ENCODE measurements at places on chromosomes 2 and 18.

- no peak for DNase-seq
These were observed 233.4 kb upstream of the MYT1L start for GRCh38 chr2:2564300-2565078.

DNA sequence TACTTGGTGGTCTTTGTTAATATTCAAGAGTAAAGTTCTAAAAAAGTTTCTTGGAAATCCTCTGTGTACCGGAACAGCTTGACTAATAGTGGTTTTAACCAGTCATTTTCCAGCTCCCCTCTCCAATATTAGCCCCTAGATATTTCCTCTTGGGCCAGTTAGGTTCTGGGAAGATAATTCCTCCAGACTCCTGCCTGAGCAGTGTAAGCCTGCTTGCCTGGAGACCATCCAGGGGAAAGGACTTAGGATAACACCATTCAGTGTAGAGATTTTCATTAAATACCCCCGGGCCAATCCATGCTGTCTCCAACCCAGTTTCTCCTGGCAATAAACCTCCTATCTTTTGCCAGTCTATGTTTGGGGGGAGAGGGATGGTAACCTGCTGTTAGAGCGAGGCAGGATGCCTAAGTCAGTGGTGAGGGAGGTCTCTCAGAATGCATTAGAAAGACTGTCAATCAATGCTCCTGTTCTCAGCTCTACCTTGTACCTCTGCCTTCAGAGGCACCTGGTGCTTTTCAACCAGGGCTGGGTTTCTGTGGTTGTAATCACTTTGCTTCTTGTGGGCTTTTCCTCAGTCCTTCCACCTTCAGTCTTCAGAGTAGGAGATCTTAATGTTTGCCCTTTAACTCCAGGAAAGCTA, 186.4 kb downstream of the RNF152 start:
- no peak for DNase-seq

- DNase-seq = no peak
These were observed 598.6 kb downstream of the SLC4A3 start for GRCh38 chr2:220226076-220226475.

GRCh38 chr2:11875481-11875880, 129.0 kb downstream of the LPIN1 start:
- DNase-seq = no peak

- DNase-seq = no peak
These were observed 20.7 kb downstream of the SLC19A3 start for GRCh38 chr2:227696990-227697679.

DNA sequence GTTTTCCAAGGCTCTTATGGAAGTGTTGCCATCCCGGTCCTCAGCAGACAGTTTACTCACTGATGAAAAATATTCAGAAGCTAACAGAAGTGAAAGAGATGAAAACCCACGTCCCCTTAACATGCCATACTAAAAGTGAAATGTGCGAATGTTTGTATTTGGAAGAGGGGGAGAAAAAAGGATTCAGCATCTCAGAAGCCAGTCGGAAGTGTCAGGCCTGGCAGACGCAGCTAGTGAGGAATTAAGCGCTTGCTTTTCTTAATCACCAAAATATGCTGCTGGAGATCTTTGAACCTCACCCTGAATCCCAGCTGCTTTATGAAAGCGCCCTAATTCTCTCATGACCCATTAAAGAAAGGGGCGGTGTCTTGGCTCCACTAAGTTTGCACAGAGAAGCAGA, 653.7 kb downstream of the DCDC2C start:
- DNase-seq = no peak

DNA sequence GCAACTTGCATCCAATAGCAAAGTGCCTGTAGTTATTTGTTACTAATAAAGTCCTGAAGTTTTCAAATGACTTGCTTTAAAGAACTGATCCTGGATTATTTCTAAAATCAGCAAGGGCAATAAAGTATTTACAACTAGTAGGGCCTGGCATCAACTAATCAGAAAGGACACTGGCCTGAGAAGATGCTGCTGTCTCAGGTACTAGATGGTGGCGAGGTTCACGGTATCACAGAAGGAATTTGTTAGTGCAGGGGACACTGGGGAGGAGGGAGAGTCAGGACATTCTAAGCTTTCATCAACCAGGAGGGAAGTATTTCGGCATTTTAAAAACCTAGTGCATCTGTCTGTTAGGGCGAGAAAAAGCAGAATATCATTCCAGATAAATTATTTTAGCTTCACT, 440.2 kb upstream of the LYPD1 start:
- no peak for DNase-seq

GRCh38 chr2:159449504-159450124, 163.1 kb upstream of the WDSUB1 start:
- DNase-seq = no peak

- DNase-seq = no peak
These were observed 47.1 kb upstream of the CELF4 start for GRCh38 chr18:37612524-37613252.

DNA sequence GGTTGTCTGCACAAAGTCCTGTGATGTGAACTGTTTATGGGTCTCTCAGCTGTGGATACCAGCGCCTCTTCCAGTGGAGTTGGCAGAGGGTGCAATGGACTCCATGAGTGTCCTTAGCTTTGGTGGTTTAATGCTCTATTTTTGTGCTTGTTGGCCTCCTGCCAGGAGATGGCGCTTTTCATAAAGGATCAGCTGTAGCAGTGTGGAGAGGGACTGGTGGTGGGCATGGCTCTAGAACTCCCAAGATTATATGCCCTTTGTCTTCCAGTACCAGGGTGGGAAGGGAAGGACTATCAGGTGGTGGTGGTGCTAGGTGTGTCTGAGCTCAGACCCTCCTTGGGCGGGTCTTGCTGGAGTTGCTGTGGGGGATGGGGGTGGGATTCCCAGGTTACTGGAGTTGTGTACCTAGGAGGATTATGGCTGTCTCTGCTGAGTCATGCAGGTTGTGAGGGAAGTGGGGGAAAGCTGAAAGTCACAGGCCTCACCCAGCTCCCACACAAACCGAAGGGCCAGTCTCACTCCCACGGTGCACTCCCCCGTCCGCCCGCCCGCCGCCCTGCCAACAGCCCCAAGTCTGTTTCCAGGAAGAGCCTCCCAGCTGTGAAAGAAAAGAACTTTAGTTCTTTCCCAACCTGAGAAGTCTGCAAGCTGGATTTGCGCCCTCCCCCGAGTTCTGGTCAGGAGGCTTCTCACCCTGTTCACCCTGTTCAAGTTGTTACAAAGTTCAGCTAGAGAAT, 108.1 kb downstream of the MARCO start:
- no peak for DNase-seq

DNA sequence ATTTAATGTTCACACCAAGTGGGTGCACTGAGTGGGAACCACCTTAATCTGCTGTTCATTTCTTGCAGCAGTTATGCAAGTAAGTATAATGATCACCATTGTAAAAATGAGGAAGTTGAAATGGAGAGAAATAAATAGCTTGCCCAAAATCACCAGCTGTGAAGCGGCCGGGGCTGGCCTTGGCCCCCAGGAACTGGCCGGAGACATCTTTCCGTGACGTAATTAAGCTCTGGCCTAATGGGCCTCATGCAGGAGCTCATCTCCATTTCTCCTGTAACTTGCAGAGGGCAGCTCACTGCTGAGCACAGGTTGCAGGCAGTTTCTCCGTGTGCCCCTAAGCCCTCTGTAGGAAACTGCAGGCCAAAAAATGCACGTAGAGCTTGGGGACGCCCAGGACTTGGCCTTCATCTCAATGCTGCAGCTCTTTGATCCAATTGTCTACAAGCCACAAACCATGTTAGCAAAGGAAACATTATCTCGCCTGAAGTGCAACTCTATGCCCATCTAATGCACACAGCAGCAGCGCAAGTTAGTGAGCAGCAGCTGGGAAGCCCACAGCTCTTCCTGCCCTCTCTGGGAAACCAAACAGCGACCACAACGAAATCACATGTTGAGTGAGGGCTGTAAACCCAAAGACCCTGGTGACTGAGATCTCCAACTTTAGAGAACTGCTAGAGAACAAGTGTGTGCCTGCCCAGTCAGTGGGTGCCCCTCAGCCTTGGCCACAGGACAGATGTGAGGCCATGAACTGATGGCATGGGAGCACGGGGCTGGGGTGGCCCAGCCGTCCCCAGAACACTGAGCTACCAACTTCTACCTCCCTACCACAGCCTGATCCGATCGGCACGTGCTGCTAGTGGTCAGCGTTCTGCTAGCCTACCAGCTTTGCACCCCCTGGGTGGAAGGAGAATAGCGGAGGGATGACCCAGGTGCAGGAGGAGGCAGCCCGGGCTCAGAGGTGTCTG, 28.8 kb downstream of the APCDD1 start:
- peak; percentile 16 for DNase-seq

DNA sequence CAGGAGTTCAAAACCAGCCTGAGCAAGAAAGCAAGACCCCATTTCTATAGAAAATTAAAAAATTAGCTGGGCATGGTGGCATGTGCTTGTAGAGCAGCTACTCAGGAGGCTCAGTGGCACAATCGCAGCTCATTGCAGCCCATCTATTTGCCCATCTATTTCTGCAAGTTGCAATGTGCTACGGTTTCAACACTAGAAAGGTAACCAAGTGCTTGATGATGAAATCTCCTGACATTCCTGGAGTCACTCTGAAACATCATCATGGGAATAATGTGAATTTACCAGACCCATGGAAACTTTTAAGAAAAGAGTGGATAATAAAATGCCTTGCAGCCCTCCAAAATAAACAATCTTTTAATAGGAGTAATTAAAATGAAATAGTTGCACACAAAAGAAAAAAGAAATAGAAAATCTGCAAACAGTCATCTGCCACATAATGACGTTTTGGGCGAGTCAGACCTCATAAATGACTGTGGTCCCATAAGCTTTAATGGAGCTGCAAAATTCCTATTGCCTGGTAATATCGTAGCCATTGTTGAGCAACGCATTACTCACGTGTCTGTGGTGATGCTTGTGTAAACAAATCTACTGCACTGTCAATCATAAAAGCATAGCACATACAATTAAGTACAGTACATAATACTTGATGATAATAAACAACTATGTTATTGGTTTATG, 46.6 kb upstream of the AMMECR1L start:
- DNase-seq = no peak

GRCh38 chr2:108776475-108776874, 10.1 kb upstream of the CCDC138 start:
- no peak for DNase-seq

DNA sequence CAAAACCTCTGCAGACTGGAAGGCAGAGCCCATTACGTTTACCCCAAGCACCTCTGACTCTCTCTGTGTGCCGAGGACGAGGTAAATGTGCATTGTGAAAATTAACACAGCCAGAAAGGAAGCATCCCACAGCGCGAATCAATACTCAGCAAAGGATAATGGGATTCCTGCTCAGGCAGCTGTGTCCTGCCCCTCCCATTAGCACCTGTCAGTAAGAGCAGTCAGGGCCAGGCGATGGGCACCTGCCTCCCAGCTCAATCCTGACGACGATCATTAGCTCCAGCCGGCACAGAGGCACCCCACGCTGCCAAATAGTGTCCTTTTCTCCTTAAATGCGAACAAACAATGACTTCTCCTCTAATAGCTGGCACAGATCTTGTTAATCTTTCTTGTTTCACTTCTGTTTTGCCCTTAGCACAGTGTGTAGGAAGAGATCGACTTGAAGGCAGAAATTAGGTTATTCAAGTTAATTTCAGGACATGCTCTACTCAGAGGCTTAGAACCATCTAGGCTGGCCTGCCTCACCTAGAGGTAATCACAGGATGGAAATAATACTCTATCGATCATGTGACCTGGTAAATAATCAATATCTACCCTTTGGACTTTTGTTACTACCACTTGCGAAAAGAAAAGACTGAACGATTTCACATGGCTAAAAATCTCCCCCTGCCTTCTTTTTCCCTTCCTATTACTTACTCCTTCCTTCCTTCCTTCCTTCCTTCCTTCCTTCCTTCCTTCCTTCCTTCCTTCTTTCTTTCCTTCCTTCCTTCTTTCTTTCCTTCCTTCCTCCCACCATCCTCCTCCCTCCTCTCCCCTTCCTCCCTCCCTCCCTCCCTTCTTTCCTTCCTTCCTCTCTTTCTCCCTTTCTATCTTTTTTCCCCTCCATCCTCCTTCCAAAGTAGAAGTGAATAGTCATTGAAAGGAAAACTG, 487.9 kb upstream of the ID2 start:
- DNase-seq = no peak

DNA sequence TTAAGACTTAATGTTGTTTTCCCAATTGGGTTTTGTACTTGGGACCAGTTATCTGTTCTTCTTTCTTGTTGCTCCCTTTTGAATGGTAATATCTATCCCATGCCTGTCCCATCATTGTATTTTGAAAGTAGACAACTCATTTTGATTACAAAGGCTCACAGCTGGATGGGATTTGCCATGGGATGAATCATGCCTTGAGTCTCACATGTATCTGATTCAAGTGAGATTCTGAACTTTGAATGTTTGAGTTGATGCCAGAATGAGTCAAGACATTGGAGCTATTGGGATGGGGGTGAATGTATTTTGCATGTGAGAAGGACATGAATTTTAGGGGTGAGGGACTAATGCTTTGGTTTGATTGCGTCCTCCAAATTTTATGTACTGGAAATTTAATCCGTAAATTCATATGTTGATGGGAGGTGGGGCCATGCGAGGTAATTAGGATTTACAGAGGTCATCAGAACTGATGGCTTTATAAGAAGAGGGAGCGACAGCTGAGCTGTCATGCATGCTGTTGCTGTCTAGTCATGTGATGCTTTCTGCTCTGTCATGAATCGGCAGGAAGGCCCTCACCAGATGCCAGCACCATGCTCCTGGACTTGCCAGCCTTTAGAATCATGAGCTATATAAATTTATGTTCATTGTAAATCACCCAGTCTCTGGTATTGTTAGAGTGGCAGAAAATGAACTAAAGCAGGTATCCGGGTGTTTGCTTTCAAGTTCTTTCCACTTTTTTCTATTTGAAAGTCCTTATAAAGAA, 741.3 kb upstream of the RAB6C start:
- DNase-seq = no peak

DNA sequence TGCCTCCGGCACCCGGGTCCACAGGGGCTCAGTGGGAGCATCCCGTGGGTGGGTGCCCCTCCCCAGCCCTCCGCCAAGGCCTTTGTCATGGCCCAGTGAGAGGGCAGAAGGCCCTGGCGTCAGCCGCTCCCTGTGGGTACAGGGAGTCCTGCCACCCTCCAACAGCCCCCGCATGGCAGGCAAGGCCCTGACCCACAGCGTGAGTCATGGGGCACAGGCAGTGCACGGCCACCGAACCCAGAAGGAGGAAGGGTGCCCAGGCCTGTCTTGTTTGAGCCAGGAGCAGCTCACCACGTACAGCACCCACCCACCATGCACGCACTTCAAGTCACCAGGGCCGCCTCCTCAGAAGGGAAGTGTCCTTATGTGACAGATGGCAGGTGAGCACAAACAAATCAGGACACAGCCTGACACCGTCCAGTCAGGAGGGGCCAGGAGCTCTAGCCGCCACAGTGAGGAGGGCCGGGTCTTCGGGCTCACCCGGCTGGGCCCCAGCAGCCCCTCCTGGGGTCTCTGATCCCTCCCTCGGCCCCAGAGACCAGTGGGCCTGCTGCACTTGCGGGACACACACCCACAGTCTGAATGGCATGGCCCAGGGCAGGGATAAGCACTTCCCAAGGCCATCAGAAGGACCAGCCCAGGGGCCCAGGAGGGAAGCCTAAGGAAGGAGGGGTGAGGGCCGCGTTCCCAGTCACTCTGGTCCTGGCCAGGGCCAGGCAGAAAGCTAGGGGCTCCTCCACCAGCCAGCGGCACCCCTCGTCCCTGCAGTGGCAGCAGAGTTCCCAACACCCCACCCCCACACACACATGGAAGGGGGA, 25.8 kb downstream of the BIN1 start:
- DNase-seq = peak; percentile 59

Measured in CD4-positive, alpha-beta T cell treated with Interferon gamma for 1 hour (primary cell).